ENCODE measurements at places on chromosomes 7 and 10.
A peak's percentile ranks its signal among the peaks of the same experiment; 100 is the strongest.

- DNase-seq: peak; percentile 74
Measured at GRCh38 chr10:24209946-24210491, 1.1 kb downstream of the KIAA1217 start.

GRCh38 chr7:69597278-69598076 lies 798 bp upstream of the AUTS2 start:
- no peak for DNase-seq

- no peak for DNase-seq
Measured at GRCh38 chr7:98200364-98200763, 10.9 kb upstream of the BHLHA15 start.

GRCh38 chr10:119705434-119705831 lies 20.4 kb upstream of the INPP5F start:
- DNase-seq: no peak

DNA sequence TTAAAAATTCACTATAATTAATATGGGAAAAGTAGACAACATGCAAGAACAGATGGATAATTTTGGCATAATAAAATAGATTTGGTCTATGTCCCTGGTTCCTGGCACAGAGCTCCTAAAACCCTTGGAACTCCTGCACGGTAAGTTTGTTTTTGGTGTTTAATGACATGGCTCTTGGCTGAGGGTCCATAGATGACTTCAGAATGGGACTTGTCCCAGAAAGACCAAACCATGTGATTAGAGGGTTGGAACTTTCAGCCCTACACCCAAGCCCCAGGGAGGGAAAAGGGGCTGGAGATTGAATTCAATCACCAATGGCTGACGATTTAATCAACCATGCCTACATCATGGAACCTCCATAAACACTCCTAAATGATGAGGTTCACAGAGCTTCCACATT lies 12.6 kb upstream of the GSDME start:
- no peak for DNase-seq

DNA sequence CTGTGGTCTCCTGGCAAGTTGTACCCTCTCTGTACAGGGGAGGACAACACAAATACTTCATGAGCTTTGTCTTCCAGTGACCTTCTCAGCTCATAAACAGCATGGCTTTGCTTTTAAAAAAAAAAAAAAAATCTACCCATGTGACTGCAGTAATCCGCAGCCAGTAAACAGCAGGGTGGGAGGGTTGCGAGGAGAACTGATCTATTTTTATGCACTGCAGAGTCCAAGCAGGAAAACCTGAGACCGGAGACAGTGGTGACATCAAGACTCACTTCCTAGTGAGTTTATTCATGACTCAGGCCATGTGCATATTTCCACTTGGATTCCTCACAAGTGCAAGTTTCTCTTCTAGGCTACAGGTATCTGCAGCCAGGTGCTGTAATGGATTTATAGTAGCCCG lies 127.9 kb downstream of the NRF1 start:
- DNase-seq: no peak

DNA sequence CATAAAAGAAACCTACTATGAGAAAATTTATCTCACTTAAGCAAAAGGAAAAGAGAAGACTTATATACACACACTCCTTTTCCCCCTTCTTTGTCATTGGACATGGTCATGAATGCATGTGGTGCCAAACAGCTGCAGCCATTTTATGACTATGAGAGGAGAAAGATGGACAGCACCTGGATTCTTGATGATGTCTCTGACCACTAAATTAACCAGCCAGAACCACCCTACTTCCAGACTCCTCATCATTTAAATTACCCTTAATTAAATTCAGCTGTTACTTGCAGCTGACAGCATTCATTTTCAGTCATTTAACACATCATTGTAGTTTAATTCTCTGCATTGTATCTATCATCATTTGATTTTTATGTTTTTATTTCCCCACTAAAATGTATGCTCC lies 379.0 kb upstream of the HPS1 start:
- DNase-seq: peak; percentile 17

DNA sequence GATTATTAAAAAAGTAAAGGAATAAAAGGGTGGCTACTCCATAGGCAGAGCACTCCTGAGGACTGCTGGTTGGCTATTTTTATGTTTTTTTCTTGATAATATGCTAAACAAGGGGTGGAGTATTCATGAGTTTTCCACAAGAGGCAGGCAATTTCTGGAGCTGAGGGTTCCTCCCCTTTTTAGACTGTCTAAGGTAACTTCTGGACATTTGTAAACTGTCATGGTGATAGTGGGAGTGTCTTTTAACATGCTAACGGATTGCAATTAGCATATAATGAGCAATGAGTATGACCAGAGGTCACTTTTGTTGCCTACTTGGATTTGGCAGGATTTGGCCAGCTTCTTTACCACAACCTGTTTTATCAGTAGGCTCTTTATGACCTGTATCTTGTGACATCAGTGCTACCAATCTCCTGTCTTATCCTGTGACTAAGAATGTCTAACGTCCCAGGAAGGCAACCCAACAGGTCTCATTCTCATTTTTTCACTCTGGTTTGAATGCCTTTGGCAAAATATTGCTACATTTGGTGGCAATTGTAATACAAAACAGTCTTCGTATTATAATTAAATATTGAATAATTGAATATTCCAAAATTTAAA lies 587.8 kb upstream of the POM121L12 start:
- DNase-seq: no peak

- DNase-seq: no peak
Measured at GRCh38 chr7:123230147-123230546, 30.4 kb upstream of the SLC13A1 start.

DNA sequence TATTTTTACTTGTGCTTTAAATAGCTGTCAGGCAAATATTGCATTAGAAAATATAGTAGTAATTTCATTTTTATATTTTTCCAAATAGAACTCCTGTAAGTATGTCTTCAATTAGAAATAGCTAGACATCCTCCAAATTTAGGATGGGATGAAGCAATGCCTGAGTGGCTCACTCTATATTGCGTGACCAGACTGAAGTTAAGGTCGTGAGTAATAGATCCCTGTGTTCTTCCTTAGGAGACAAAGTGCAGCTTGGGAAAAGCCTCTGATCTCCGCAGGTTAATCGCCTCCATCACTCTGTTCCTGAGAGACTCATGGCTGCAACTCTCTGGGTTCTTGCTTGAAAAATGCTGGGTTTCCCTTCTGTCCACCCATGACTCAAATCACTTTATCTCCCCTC lies 484.8 kb upstream of the ANKRD30A start:
- DNase-seq: peak; percentile 16

GRCh38 chr7:80642871-80643270 lies 4.4 kb downstream of the CD36 start:
- no peak for DNase-seq

- DNase-seq: peak; percentile 59
Measured at GRCh38 chr7:48154792-48155413, 16.4 kb upstream of the ABCA13 start.

DNA sequence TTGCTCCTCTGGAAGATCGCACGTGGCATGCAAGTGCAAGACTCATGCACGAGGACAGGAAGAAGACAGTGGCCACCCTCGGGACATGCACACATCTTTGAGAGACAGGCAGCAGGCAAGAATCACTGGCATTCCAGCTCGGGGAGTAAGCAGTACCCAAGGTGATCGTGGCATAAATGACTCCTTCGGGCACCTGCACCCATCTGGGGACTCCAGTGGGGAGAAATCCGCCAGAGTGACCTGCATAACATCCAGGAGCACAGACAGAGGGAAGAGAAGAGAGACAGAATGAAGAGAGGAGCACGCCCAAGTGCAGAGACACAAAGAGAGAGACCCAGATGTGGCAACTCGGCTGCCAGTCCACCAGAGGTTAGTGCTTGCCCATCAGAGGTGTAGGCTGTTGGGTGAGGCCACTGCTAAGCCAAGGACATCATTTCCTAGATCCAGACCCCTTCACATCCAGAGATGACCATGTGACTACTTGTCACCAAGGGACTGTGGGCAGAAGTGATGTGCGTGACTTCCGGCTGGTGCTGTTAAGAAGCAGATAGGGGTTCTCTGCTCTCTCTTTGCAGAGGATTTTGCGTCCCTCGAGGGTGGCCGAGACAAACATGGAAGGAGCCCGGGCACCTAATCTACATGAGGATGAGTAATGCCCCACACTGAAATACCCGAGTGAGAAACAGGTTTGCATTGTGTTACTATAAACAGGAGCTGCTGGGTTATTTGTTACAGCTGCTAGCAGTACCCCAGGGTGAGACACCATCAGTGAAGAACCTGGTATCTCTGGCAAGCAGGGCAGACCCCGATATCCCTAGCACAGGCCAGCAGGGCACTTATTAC lies 80.6 kb downstream of the VWA2 start:
- DNase-seq: no peak

DNA sequence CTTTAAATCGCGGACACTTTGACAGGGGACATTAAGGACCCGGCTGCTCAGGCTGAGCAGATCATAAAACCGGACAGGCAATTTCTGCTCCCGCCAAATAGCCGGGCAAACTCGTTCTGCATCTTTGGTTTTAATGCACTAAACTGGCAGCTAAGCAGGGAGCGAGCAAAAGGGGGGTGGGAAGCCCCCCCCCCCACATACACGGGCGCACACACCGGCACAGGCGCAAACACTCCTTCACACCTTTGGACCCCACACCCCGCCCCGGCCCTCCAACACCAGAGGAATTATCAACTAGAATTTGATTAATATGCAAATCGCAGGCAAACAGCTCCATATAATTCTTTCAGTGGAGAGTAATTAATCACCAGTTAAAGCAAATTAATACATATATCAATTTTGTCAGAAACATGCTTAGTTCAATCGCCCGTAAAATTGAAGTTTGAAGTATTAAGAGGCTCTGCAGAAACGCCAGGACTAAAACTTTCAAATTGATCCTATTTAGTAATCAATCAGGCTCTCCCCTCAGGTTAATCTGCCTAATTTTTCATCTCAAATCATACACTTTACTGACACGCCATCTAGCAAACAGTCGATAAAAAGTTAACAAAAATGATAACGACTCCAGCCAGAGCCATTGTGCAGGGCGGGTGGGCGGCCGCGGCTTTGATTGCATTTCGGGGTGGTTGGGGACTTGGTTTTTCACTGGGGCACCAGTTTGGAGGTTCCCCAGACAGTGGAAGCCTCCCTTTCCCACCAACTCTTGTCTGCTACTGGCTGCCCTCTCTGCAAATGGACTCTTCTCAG lies 9.9 kb downstream of the LBX1 start:
- DNase-seq: no peak

DNA sequence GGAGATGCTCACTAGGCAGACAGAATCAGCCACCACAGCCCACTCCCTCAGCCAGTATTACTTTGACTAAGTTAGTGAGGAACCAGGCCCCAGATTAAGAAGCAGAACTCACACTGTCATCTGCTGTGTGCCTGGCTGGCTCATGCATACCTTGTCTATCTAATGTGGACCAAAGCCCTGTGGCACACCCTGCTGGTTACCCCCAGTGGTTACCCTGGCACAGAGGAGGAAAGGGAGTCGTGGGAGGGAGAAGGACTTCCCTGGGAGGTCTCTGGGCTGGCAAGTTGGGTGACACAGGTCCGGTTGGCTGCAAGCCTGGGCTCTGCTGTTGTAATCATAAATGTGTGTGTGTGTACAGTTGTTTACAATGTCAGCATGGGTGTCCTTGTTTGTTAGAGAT lies 7.5 kb upstream of the SH2D4B start:
- no peak for DNase-seq

DNA sequence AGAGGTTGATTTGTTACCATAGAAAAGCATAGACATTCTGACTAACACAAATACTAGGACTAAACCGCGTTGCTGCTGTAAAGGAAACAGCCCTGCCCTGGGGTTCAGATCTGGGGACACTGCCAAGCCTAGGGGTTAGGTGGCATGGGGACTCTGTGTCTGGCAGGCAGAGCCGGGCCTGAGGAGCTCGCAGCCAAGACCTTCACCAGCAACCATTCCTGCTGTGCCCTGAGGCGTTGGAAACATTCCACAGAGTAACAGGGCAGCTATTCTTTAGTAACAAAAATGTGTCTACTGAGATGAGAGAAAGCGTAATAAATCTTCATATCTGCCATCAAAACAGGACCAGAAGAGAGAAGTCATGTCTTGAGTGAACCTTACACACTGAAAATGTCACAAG lies 280.5 kb downstream of the POM121L12 start:
- DNase-seq: no peak

- no peak for DNase-seq
Measured at GRCh38 chr7:157739650-157740049, 402.8 kb downstream of the DNAJB6 start.

DNA sequence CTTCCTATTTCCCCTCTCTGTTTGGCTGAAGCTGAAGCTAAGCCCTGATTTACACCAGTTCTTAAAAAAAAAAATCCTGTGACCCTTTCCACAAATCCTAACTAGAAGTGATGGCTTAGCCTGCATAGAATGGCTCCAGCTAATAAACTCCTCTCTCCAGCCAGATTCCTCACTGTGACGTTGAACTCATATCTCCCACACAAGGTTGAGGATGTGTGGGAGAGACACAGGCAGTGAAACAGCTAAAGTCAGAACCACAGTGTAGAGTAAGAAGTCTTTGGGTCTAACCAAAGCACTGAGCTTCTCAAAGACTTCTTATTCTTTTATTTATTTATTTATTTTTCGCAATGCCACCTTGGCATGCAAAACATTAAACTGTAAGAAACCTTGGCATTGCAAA lies 268.3 kb downstream of the SNX13 start:
- DNase-seq: no peak

- DNase-seq: no peak
Measured at GRCh38 chr10:79082631-79083596, 14.1 kb downstream of the ZMIZ1 start.

DNA sequence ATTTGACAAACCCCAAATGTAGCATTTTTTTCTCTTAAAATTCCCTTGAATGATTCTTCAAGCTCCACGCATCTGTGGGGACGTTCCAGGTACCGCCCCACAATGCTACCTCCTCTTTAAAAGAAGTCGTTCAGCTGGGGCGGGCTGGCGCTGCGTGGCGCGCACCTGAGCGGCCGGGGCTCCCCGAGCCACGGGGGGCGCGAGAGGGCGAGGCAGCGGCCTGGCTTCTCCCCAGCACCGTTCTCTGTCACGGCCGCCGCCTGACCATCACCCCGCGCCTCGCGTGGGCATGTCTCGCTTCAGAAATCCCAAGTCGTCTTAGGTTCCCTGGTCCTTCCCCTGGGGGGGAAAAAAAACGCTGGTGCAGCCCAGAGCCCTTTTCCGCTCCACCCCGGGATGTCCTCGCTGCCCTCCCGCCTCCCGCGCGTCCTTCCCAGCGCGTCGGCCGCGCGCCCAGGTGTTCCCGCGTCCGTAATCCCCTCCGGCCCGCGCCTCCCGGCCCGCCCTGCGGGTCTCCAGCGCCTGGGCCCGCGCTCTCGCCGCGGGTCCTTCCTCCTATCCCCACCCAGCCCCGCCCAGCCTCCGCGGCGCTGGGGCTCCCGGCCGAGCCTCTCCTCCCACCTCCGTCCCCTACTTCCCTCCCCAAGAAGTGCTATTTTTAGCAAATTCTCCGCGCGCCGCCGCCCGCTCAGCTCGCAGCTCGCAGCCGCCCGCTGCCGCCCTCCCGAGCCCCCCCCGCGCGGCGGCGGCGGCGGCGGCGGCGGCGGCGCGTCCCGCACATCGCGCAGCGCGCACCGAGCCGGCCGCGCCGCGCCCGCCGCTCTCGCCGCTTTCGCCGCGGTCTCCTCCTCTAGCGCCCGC lies 58.7 kb upstream of the PRPS1L1 start:
- DNase-seq: peak; percentile 14

All from fibroblast of skin of abdomen (primary cell).